Activated T-cell treated with anti-CD3 and anti-CD28 coated beads for 48 hours (primary cell): ENCODE measurements at places on chromosomes 11 and 22.

DNA sequence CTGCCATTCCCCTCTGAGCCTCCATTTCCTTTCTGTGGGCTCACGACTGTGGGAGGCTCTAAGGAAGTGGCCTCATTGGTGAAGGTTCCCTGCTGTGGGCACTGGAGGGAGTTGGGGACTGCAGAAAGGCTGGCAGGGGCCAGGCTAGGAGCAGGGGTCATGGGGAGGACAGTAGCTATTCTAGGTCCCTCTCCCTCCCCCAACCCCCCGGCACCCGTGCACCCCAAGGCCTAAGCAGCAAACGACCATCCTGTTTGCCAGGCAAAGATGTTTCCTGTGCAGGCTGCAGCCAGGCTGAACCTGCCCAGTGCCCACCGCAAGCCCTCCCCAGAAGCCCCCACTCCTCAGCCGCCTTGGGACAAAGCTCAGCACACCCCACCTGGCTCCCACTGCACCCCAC is 189.4 kb downstream of the MN1 start:
- no peak for DNase-seq

DNA sequence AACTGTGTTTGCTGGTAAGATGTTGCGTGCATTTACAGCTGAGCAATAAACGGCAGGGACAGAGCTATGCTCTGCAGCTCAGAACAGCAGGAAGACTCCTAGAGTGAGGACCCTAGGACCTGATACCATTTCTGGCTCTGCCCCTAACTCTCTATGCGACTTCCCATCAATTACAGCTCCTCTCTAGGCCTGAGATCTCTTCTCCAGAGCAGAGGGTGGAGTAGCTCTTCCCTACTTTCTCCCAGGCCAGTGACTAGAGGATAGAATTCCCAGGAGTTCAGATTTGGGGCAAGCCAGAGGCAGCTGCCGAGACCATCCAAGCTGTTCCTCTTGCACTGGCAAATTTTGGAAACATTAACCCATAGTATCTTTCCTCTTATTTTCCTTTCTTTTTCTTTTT is 12.8 kb upstream of the SCGB1A1 start:
- DNase-seq: no peak

- no peak for DNase-seq
These were observed 3.9 kb downstream of the TENM4 start for GRCh38 chr11:79436919-79437277.

GRCh38 chr22:47043835-47044721 is 281.6 kb downstream of the TBC1D22A start:
- DNase-seq: no peak

DNA sequence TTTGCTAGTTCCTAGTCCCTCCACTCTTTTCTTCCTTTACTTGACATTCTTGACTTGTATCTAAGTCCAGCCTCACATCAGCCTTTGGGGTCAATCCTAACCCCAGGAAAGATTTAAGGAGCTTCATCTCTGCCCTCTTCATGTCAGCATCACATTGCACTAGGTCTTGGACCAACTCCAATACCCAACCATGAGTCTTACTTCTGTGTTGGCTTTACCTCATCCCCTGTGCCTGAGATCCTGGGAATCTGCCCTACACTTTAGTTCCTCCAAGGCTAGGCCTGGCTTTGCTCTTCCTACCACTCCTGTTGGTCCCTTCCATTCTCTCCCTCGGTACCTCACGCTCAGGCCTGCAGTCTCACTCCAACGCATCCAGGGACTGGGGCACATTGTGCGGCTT is 117.0 kb downstream of the SLC1A2 start:
- no peak for DNase-seq

DNA sequence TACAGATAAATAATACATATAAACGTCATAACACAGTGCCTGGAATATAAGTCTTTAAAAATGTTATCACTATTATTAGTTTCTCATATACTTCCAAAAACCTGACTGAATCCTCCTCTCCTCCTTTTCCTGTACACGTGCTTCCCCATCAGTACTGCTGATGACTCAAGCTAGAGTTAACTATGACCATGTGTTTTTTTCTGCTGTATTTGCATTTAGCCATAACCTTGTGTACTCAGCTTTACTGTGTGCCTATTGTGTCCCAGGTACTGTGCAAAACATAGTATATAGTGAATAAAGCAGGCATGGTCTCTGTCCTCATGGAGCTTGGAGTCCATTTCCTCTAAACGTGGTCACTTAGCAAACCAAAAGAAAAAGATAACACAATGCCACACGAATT is 56.5 kb upstream of the ARHGAP32 start:
- DNase-seq: no peak

GRCh38 chr11:17383461-17383860 is 5.0 kb downstream of the KCNJ11 start:
- no peak for DNase-seq

DNA sequence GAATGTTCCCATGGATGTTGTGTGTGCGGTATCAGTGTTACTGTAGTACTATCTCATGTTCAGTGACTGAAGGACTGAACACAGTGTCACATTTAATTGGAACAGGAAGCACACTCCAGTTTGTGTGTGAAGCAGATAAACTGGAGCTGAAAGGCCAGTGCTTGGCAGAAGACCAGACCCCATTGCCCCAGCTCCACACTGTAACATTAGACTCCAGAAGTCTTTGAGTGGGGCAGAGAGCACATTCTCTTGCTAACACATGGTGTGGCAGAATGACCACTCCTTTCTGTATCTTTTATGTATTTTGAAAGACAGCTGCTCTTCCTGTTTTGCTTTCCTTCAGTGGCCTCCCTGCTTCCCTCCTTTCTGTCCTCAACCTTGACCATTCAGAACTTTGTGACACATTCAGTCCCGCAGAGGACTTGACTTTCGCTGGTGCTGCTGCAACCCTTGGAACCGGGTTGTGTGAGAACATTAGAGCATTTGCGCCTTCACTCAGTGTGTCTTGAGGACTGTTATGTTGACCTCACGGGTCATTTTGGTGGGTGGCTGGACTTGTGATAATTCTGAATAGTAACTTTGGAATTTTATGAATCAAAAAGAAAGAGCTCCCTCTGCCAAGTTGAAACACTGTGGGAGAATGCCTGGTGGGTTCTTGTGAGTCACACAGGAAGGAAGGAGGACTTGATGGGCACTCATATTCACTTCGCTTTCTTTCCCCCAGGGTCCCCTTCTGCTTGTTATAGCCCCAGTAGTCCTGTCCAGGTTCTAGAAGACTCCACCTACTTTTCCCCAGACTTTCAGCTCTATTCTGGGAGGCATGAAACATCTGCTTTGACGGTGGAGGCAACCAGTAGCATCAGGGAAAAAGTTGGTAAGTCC is 26.4 kb downstream of the AMOTL1 start:
- no peak for DNase-seq

DNA sequence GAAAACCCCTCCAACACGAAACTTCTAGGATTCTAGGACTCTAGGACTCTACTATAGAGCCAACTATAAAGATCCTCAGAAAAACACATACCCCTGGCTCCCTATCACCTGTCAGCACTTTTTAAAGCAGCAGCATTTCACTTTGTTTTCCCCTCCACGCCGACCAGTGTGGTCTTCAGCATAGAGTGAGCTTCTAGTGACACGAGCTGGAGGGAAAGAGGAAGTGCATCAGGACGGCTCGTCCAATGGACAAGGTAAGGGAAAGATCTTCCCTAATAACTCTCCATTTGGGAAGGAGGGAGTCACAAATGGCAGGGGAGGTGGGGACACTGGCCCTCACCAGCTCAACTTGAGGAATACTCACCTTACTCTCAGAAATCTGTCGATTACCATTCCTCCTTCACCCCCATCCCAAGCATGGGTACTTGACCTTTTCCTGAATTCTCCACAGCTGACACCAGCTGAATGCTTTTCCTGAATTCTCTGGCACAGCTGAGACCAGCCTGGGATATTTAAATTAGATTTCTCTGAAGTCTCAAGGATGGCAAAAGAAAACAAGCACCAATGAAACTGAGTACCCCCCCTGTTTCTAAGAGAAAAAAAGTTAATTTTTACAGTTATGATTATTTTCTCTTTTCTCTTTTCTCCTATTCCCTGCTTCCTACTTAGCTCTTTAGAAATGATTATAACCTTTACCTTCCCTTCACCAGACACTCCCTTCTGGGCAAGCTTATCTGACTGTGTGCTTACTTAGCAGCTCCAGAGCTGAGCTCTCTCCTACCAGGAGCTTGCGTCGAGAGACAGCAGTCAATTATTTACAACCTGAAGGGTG is 33.3 kb upstream of the NNMT start:
- DNase-seq: no peak

GRCh38 chr11:44532809-44533208 is 32.7 kb upstream of the CD82 start:
- DNase-seq: no peak

DNA sequence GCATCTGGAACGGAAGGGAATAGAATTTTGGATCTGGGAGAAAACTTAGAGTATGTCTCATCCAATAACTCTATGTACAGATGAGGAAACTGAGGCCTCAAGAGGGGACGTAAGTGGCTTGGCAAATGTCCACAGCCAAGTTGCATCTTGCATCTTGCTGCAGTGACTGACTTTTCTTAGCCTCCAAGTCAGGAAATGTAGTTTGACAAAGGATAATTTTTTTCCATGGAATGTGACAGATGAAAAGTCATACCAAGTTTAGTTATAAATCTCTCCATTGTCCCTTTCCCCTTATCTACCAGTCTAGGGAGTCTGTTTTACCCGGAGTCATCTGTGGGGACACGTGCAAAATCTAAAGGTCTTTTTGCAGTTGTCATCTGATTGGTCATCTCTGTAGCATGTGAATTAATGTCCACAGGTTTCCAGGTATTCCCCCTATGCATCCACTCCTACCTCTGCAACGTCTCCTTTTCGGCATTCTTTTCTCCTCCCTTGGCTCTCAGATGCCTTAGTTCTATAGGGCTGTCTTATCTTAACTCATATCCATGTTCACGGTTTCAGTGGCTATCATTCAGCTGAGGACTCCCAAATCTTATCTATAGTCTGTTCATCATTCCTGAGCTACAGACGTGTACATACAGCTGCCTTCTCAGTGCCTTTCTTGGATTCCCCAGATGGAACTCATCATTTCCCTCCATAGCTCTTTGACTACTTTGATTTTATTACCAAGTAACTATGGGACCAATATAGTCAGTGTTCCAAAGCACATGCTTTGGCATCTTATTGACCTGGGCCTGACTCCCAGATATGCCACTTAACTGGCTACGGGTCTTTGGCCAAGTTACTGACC is 139.5 kb upstream of the TIMP3 start:
- DNase-seq: no peak

DNA sequence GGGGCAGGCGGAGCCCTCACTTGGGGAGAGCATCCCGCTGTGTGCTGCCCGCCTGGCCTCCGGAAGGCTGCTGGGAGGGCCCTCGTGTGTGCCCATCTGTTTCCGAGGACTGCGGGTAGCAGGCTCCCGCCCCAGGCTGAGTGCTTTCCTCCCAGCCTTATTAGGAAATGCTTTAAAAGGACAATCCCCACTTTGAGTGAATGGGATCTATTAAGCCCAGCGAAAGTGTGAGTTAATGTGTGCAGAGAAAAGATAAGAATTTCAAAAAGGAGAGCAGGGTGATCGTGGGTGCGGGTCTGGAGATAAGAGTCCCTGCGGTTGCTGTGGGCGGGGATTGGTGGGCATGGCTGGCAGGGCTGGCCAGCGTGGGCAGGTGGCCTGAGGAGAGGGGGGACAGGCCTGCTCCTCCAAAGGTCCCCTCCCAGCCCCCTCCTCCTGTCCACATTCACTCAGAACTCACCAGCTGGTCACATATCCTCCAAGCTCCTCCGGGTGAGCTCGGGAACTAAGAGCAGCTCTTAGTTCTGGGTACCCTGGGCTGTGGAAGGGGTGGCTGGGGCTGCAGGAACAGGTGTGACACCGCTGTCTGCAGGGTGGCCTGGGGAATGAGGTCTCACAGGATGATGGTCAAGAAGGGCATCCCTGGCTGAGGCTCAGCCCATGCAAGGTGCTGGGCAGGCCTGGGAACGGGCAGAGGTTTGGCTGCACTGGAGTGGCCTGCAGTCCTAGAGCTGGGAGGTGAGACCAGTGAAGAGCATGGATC is 1260.3 kb downstream of the BRD1 start:
- no peak for DNase-seq

DNA sequence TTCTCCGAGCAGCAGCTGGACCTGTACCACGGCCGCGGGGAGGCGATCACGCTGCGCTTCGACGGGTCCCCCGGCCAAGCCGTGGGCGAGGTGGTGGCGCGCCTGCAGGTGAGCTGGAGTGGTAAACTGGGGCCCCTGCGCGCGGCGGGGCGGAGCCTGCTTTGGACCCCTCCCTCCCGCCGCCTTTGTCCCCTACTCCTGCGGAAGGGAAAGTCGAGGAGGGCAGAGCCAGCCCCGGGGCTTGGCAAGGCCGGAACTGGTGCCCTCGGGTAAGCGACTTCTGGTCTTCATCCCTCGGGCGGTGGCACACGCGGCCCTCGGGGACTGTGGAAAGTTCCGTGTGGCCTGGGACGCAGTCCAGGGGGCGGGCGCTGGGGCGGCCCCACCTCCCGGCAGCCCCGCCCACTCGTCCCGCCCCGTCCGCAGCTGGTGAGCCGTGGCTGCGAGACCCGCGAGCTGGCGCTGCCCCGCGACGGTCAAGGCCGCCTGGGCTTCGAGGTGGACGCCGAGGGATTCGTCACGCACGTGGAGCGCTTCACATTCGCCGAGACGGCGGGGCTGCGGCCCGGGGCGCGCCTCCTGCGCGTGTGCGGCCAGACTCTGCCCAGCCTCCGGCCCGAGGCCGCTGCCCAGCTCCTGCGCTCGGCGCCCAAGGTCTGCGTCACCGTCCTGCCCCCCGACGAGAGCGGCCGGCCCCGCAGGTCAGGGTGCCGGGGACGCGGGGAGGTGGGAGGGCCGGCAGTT is 9.2 kb downstream of the SIPA1 start:
- no peak for DNase-seq

DNA sequence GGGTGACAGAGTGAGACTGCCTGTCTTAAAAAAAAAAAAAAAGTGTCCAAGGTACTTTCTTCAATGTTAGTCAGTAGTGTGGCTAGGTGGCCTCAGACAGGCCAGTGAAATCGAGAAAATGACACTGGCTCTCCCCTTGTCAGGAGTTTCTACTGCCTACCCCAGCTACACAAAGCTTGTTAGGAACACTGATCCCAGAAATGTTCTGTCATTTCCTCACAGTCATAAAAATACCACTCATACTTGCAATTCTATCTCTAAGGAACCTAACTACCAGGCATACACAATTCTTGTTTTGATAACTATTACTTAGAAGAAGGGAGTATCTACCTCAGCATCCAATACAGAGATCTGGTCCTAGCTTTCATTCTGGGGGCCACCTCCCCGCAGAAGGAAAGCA is 31.3 kb downstream of the ATP6V1E1 start:
- no peak for DNase-seq

GRCh38 chr11:74949753-74950137 is 679 bp downstream of the SPCS2 start:
- no peak for DNase-seq

- DNase-seq: no peak
These were observed 17.8 kb downstream of the OTUB1 start for GRCh38 chr11:64003807-64004589.

- DNase-seq: no peak
These were observed 129.1 kb downstream of the DCDC1 start for GRCh38 chr11:31240340-31240904.

DNA sequence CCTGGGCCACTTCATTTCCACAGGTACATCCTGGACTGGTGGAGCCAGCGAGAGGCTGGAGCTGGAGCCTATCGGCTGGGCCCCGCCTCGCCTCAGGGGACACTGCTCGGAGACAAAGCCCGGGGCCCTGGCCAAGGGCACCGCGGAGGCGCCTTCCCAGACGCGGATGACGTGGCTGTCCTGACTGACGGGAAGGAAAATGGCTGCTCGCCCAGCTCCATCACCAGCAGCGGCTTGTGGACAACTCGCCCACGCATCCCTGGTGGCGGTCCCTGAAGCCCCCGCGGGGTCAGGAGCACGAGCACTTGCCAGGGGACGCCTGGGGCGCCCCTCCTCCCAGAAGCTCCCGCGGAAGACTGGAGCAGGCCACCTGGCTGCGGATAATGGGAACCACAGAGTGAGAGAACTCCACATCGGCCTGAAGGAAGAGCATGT is 49.6 kb downstream of the CECR2 start:
- DNase-seq: no peak
